Activated CD4-positive, alpha-beta T cell treated with anti-CD3 and anti-CD28 coated beads, Interleukin-2, Interleukin-4, amounts not matched to agents 100 ng/mL and 50 ng/mL, durations not matched to agents 16 hours and 8 hours (primary cell): ENCODE measurements at places on chromosomes 12 and 14.
A peak's percentile ranks its signal among the peaks of the same experiment; 100 is the strongest.

GRCh38 chr12:104426926-104427546 is 29.7 kb upstream of the CHST11 start:
- no peak for DNase-seq

- no peak for DNase-seq
These were observed 36.1 kb upstream of the PIWIL1 start for GRCh38 chr12:130301559-130301958.

- no peak for DNase-seq
These were observed 264.7 kb downstream of the RAD51B start for GRCh38 chr14:68084256-68084655.

DNA sequence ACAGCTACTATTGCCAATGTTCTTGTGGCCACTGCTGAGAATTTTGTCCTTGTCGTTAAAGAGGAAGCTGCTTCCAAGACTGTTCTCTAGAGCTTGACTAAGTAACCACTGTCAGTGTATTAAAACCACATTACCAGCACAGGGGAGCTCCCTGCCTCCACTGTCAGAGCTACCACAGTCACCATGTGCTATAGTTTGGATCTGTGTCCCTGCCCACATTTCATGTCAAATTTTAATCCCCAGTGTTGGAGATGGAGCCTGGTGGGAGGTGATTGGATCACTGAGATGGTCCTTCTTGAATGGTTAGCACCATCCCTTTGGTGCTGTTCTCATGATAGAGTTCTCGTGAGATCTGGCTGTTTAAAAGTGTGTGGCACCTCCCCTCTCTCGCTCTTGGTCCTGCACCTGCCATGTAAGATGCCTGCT is 23.2 kb upstream of the RAP1B start:
- peak; percentile 37 for DNase-seq

DNA sequence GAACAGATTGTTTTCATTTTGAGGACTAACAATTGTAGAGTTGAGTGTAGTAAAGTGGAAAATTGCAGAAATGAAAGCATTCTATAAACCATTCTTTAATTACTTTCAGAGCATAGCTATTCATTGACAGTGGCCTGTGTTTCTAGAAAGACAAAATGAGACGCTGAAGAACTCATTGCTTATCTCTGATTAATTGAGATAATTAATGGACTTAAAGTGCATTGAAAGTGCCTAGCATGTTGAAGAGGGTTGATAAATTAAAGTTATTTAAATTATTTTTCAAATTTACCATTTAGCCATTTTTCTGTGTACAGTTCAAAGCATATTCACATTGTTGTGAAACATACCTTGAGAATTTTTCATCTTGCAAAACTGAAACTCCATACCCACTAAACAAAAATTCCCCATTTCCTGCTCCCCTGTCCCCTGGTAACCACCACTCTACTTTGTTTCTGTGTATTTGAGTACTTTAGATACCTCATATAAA is 57.4 kb downstream of the DAAM1 start:
- no peak for DNase-seq

- DNase-seq: no peak
These were observed 21.8 kb downstream of the MDM1 start for GRCh38 chr12:68310370-68310769.

DNA sequence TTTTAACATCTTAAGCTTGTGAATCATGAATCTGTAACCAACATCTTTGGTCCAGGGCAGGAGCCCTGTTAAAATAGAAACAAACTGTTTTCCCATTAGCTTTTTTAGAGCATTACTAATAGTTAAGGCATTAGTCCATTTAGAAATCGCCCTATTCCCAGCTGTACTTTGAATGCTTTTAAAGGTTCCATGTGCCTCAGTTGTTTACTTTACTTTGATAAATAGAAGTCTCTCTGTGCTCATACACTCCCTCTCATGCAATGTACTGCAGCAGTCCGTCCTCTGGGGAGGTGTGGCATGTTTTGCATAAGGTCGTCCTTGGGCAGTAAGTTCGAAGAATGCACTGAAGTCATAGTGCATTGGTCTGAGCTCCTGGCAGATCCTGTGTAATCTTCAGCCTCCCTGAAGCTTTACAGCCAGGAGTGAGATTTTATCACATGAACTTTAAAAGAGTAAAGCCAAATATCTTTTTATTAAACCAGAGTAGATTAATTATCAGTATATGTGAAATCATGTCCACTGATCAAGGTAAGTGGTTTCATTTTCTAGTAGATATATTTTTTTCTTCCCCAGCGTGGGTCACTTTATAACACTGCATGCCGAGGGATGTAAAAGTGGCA is 134.7 kb downstream of the FGD4 start:
- no peak for DNase-seq

DNA sequence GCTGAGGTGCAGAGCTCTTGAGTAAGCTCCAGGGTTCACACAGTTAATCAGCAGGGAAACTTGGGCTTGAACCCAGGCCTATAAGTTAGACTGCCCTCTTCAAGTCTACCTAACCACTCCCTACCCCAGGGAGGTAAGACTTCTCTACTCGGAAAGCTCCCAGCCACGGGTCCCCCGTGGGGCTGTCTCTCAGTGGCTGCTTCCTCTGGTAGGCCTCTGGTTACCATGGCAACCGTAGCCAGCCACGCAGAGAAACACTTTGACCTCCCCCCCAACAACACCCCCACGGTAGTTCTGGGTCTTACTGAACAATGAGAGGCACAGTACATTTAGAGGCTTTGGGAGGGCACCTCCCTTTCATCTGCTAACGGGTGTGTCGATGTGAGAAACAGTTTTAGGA is 245.2 kb downstream of the AACS start:
- no peak for DNase-seq

DNA sequence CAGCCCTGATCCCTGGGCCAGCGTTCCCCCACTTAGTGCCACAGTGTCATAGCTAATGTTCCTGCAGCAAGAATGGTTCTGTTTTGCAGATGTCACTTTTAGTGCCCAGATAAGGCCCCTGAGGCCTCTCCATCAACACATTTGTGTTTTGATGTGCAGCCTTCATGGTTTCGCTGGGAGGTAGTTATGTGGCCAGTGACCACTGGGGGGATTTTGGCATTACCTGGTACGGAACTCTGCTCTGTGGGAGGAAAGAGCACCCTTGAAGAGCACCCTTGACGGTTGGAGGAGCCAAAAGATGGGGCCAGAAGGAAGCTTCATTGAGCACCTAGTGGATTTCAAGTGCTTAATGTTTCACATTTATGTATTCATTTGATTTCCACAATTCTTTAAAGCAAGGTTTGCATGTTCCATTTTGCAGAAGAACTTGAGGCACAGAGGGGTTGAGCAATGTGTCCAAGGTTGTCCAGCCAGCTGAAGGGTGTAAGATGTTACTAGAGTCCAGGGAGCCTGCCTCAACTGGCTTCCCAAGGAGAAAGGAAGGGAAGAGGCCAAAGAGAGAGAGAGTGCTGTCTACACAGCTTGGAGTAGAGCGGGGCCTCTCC is 13.0 kb downstream of the SERPINA11 start:
- DNase-seq: no peak

GRCh38 chr12:103832048-103832997 is 8.7 kb downstream of the NT5DC3 start:
- DNase-seq: no peak

DNA sequence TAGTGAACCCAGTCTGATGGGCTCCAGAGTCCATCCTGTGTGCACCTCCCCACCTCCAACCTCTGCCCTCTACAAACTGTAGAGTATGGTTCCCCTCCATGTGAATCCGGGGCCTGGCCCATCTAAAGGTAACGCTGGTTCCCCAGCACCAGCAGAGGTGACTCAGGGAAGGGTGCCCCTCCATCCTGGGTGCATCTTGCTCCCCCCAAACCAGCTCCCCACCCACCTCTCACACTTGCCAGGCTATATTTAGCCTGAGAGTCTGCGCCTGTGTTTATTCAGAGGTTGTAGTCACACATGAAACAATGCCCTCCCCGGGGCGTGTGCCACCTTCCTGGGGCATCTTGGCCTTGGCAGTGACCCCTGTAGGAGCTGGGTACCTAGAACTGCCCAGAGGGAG is 26.2 kb downstream of the RASAL1 start:
- no peak for DNase-seq

- DNase-seq: no peak
These were observed 21.1 kb downstream of the PLXNC1 start for GRCh38 chr12:94169495-94169894.

GRCh38 chr14:40318211-40318719 is 886.0 kb upstream of the FBXO33 start:
- no peak for DNase-seq

- DNase-seq: no peak
These were observed 921.8 kb downstream of the VRK1 start for GRCh38 chr14:97718886-97719442.

DNA sequence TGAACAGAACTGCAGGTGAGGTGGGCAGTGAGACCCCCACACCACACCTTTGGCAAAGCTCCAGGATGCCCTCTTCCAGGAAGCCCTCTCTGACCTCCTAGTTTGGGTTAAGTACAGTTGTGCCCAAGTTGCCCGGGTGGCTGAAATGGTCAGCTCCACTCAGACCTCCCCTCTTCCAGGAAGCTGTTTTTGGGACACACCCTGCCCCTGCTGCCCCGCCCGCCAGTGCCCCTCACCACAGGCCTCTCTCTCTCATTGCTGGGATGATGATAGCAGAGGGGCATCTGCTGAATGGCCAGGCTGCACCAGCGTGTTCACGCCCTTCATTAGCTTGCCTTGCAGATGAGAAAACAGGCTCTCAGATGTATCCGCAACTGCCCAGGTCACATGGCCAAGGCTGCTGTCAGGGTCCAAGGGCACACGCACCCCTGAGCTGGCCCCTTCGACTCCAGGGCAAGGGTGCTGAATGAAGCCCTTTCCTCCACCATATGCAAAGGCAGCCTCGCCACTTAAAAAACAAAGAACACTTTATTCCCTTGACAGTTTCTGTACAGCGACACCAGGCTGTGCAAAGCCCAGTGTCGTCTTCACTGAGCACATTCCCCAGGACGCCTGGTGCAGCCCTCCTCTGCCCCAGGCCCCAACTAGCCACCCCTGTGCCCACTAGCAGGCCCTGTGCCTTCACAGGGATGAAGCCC is 15.5 kb downstream of the SLC25A29 start:
- no peak for DNase-seq

DNA sequence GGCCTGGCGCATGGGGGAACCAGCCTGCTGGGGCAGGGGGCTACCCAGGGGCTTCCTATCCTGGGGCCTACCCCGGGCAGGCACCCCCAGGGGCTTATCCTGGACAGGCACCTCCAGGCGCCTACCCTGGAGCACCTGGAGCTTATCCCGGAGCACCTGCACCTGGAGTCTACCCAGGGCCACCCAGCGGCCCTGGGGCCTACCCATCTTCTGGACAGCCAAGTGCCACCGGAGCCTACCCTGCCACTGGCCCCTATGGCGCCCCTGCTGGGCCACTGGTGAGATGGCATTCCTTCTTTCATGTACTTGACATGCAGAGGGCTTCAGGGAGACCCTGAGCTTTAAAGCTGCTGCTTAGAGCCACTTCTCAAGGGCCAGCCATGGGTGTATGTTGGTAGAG is 9.0 kb downstream of the LGALS3 start:
- DNase-seq: no peak

DNA sequence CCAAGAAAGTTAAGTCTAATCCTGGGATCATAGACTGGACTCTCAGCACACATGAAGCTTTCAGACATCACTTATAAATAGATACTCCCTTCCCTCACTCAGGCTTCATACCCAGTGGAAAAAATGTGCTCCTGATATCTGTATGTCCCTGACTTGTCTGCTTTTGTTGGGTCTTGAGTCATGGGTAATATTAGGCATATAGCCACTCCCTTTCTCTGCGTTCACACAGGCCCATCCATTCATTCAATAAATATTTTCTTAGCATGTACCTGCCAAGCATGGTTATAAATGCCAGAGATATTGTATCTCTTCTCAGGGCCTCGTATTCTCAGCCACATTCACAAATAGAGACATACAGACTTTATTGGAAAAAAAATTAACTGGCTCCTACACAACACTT is 43.5 kb downstream of the COX16 start:
- DNase-seq: no peak

- no peak for DNase-seq
These were observed 50.4 kb upstream of the RPH3A start for GRCh38 chr12:112741106-112741505.

- DNase-seq: no peak
These were observed 40.4 kb downstream of the NIN start for GRCh38 chr14:50790589-50790988.

DNA sequence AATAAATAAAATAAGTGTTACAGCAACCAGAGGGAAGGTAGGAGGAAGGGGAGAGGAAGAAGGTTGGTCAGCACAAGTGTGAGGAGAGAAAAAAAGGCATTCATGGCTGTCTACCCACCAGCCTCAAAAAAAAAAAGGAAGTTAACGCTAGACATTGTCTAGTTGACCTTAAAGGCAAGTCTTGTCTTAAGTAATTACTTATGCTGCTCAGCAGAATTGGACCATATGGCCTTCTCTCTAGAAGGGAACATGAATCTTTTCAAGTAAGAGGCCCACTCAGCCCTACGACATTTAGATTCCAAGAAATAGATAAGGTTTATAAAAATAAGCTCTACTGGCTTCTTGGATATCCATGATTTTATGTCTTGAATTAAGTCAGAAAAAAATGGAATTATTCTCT is 172.7 kb downstream of the ETNK1 start:
- DNase-seq: no peak

- DNase-seq: no peak
These were observed 33.0 kb downstream of the RNF34 start for GRCh38 chr12:121432740-121433480.

DNA sequence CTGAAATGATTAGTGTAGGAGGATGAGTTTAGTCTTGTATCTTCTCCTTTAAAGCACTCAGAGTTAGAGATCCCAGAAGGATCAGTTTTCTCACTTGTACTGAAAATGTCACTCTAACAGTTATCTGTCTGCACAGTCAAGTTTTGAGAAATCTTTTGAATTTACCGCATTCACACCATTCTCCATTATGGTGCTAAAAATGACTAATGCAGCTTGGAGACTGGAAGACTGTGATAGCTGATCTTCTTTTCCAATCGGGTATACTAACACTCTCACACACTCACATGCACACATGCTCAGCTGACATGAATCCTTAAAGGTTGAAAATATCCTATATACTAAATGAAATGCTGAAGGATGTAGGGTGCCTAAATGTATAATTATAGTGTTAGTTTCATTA is 65.8 kb downstream of the SLC15A5 start:
- DNase-seq: no peak

- no peak for DNase-seq
These were observed 83.8 kb upstream of the DACT1 start for GRCh38 chr14:58553959-58554358.

DNA sequence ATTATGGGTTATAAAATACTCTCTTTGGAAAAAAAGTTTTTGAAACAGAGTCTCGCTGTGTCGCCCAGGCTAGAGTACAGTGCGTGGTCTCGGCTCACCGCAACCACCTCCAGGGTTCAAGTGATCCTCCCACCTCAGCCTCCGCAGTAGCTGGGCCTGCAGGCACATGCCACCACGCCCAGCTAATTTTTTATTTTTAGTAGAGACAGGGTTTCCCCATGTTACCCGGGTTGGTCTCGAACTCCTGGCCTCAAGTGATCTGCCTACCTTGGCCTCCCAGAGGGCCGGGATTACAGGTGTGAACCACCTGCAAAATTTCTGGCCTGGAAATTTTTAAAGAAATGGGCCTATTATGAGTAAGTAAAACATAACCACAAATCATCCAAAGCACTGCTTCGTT is 3.8 kb downstream of the USP15 start:
- no peak for DNase-seq

GRCh38 chr14:81772381-81772780 is 238.7 kb upstream of the SEL1L start:
- DNase-seq: no peak

- peak; percentile 13 for DNase-seq
These were observed 485.9 kb downstream of the APAF1 start for GRCh38 chr12:99130808-99131553.

- DNase-seq: no peak
These were observed 209.7 kb upstream of the ATP2B1 start for GRCh38 chr12:89918172-89918846.
